Activated effector memory CD4-positive, alpha-beta T cell treated with Interleukin-2 at 50 U/mL for 16 hours (primary cell): ENCODE measurements at places on chromosomes 1 and 21.

- DNase-seq, result no peak
Measured at GRCh38 chr1:197660389-197660788, 114.9 kb downstream of the DENND1B start.

GRCh38 chr1:159900086-159900680 is at the start of gene CFAP45:
Gene CFAP45, minus strand, starts transcription at chr1:159900165. Its CDS starts 67 bp downstream, at chr1:159900098.
- DNase-seq, result no peak

DNA sequence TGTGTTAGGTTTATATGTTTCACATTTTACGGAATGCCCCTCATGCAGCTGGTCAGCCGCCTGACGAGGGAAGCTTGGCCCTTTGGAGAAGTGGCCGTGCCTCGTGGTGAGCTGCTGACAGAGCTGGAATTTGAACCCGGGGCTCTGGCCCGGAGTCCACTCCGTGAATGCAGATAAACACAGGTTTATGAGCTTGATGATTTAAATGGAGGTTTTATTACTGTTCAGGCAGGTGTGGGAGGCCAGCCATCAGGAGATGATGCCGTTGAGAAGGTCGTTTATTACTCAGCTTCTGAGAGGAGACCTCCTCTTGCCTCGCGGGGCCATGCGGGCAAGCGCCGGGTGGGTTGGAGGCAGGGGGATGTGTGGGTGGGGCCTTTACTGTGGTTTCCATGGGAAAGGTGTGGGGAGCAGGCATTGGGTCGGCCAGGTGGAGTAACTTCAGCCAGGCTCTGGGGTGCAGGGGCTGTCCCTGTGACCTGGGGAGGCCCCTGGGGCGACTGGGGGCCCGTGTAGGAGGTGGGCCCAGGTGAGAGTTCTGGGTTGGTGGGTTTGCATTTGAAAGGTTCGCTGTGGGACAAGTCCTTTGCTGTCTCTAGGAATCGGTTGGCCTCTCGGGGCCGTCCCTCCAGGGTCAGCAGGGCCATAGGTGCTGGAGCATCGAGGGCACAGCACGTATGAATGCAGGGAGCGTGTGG is 22.0 kb downstream of the PRKCZ start:
- no peak for DNase-seq

GRCh38 chr1:27507960-27508665 is 18.1 kb upstream of the WASF2 start:
- DNase-seq, result no peak

DNA sequence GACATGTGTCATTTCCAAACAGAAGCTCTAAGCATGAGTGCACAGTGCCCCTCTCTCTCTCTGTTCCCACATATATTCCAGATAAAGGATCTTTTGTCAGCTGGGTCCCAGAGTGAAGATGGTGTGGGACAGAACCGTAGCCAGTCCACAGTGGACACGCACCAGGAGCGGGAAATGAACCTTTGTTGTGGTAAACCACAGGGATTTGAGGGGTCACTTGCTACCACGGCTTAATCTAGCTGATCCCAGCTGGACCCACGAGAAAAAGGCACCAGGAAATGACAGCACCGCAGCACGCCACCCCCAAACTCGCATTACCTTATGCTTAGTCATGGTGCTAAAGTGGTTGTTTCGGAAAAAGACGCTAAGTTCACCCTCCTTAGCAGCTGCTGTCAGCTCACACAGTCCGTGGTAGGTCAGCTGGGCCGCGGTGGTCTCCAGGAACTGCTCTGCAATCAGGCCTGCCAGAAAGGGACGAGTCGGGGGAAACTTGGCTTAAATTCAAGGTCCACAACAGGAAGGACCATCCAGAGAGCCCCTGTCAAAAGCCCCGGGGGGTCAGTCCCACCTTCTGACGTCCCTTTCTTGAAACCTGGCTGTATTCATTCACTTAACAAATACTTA is 7.5 kb downstream of the MINDY1 start:
- no peak for DNase-seq

DNA sequence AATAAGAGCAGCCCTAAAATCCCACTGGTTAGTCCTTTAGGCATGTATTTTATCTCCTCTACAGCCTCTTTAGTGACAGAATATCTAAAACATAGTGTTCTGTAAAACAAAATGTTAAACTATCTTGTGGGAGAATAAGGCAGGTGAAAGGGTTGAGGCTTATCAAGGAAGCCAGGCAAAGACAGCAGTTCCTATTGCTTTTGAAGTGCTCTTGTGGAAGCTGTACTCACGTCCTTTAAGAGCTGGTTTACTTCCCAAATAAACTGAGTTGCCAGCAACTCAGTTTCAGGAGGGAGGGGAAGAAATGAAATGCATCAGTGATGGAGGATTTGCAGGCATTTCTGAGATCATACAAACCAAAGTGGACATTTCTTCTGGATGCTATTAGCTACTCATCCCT is 529.6 kb upstream of the ZRANB2 start:
- no peak for DNase-seq

DNA sequence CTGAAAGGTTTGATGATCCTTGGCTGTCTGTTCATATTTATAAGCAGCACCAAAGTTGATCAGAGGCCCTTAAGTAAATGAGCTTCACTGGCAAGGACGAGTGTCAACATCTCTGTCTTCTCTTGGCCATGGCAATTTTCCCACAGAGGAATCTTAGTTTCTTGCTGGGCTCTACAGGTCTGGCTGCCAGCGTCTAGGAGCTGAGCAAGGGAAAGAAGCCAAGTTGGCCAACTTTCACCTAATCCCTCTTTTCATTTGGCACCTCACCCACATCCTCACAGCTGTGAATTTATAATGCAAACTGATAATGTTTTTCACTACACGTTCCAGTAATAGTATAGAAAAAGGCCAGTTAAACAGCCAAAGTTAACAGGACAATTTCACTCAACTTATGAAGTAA is 99.0 kb upstream of the LBR start:
- DNase-seq, result no peak

DNA sequence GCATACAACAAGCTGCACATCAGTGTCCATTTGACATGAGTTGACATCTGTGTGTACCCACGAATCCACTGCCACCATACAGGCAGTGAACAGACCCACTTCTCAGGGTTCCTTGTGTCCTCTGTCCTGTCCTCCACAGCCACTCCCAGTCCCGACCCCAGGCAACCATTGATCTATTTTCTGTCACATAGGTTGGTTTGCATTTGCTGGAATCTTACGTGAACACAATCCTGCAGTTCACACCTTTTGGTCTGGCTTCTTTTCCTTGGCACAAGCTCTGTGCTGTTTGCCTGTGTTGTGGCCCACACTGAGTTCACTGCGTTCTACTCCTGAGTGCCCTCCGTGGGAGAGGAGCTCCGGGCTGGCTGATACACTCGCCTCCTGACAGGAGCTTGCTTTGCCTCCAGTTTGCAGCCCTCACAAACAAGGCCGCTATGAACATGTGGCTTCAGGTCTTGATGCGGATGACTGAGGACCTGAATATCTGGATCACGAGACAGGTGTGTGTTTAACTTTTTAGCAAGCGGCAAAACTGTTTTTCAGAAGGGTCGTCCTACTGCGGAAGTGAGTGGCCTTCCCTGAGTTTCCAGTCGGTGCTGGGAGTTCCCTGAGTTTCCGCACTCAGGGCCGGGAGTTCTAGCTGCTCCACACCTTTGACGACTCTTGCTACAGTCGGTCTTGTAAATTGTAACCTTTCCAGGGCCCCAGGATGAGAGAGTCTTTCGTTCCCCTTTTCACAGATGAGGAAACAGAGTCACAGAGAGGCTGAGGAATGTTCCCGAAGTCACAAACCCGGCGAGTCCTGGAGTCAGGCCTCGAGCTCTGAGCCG is 13.0 kb upstream of the COL18A1 start:
- no peak for DNase-seq

DNA sequence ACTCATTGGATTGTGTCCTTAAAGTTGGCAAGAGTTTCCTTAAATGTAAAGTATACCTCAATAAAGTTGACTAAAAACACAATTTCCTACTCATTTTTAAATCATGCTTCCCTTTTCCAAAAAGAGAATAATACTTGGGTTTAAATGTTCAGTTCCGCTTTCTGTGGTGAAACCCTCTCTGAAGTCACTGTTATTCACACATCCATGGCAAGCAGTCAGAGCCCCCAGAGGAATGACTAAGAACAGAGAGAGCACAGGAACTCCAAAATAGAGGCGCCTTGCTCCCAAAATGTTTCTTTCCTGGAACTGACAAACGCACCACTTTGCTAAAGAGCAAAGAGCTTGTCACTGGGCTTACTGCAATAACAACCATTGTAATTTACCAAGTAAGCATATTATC is 142.5 kb downstream of the TIAM1 start:
- no peak for DNase-seq

- no peak for DNase-seq
Measured at GRCh38 chr1:176745945-176746344, 283.0 kb downstream of the PAPPA2 start.

GRCh38 chr1:111965781-111966443 is 23.6 kb downstream of the KCND3 start:
- DNase-seq, result no peak

- DNase-seq, result no peak
Measured at GRCh38 chr1:179230721-179231120, 1.2 kb upstream of the ABL2 start.

DNA sequence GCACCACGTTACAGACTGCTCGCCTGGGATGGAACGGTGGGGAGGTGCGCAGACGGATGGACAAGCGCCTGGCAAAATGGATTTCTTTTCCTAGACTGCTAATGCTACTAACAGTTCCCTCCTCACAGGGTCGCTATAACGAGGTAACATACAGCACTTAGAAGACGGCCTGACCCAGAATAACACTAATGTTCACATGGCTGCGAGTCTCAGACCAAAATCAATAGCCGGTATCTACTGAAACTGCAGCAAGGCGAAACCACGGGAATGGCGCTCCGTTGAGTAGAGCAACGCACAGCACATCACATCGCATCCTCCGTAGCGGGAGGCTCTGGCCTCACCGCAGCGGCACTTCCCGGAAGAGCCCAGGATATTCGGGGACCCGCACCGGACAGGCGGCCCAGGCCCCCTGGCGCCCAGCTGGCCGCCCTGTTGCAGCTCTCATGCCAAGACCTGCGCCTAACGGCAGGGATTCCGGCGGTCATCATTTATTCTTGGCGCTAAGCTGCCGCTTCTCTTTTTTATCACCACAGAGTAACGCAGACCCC is 46.6 kb downstream of the VPS26C start:
- peak; percentile 27 for DNase-seq
